Activated CD8-positive, alpha-beta T cell treated with anti-CD3 and anti-CD28 coated beads for 36 hours (primary cell): ENCODE measurements at places on chromosomes 4 and X.

DNA sequence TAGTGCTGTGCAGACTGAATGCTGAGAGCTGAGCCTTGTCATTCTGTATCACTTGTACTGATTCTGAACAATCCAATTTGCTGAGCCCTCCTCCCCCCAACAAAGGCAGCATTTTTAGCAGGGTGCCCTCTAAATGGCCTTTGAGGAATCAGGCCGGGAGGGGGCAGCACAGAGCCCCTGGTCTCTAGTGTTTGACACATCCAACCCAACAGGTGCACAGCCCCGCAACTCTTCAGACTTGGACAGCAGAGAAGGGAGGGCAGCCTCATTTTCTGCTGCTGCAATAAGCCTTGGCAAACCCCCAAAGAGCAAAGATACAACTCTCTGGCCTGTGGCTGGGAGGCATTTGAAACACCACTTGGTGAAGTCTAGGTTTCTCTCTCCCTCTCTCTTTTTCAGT is 3.4 kb downstream of the ATP1B4 start:
- peak; percentile 68 for DNase-seq

DNA sequence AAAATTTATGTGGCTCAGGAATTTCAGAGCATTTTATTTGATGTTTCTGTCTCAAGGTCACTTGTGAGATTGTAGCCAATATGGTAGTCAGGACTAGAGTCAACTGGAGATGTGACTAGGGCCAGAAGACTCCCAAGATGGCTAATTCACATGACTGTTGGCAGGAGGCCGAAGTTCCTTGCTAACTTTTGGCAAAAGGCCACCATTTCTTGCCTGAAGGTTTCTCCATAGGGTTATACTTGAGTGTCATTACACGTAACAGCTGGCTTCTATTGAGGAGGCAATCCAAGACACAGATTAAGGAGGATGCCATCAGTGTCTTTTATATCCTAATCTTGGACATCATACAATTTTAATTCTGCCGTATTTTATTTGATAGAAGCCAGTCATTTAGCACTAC is 162.3 kb upstream of the MAOA start:
- DNase-seq = no peak

DNA sequence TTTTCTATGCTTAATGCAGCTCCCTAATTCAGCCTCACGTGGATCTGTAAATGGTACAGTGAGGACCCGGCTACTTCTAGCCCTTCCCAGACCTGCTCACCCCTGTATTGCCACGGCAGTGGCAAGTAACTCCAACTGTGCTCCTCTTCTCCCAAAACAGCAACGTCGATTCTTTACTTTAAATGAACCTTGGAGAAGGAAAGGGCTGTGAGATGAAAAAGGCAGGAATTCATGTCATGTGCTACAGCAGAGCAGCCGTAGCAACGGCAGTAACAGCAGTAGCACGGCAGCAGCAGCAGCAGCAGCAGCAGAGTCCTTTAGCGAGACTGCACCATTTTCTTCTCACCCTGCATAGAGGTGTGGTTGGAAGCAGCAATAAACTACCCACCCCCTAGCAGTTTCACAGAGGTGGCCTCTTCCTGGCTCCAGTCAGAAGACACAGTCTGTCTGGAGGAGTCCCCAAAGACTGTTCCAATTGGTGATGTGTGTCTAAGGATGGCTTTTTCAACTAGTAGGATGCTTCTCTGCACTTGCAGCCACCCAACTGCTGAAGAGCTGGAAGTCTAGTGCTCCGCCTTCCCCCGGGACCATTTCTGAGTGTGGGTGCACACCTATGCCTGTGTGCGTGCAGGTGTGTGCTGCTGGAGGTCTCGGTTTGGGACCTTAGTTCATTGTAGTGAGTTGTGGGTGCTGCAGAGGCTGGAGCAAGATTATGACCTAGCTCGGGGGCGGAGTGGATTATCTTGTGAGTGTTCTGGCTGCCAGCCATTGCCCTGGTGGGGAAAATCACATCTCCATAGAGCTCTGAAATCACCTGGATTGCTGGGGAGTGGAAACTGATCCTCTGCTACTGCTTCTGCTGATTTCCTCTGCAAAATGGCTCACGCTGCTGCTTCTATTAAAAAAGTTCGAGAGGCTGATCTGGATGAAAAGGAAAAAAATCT is 67.2 kb downstream of the ANK2 start:
- no peak for DNase-seq

GRCh38 chrX:147646949-147647723 is 264.6 kb upstream of the FMR1 start:
- no peak for DNase-seq

DNA sequence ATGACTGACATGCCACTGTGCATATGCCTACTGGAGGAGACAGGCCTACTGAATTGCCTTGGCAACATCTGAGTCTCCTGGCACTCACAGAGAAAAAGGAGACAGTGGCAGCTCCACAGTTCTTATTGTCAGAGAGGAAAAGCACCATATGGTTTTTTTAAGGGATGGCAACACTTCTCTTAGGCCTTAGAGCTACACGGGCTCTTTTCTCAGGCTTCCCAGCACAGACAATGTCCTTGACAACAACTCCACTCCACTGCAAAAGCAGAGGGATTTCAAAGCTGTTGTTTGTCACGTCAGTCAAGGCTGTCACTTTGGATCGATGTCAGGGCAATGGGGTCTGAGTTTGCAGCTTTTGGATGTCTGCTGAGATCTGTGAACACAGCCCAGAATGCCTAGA is 4.7 kb upstream of the CLCN4 start:
- no peak for DNase-seq

- no peak for DNase-seq
Measured at GRCh38 chrX:129058405-129058804, 464.9 kb downstream of the SMARCA1 start.

GRCh38 chr4:119739796-119740195 is 111.2 kb upstream of the PDE5A start:
- no peak for DNase-seq

- no peak for DNase-seq
Measured at GRCh38 chr4:171639540-171639939, 173.7 kb upstream of the GALNTL6 start.

GRCh38 chrX:41561045-41561444 is 113.9 kb downstream of the NYX start:
- DNase-seq = peak; percentile 60

- DNase-seq = no peak
Measured at GRCh38 chrX:116204932-116205331, 34.4 kb downstream of the AGTR2 start.

DNA sequence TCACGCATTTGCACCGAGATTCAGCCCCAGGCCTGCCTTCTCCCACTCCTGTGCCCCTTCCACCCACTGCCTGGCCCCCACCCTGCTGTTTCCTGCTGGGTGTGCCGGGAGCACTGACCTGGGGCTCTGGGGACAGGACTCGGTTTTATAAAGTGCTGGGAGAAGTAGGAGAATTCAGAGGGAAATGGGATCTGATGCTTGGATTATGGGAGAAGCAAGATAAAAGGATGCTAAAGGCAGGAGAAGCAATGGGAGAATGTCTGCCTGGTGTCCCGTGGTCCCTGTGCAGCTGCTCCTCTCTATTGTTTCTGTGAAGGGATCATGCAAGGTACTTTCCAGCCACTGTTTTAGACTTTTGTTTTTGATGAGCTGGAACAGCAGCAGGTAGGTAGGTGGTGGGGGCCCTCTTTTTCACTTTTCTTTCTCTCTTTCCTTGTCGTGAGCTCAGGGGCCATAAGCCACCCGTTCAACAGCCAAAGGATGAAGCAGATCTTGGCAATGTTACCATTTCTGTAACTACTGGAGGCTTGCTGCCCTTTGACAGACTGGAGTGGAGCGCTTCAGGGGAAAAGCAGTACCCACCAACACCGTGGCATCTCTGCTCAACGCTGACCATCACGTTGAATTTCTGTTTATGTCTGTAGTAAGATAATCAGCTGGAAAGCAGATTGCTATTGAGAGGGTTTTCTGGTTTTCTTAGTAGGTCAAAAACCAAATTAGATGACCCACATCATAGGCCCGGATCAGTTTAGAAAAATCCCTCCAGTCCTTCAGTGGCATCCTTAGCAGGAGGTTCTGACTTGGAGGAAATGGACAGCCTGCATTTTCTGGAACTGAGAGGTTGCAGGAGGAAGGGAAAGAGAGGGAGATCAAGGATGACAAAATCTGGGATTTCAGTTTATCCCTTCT is 63.8 kb upstream of the ENPP6 start:
- DNase-seq = peak; percentile 59

- no peak for DNase-seq
Measured at GRCh38 chr4:107725281-107725859, 5.3 kb upstream of the PAPSS1 start.
